ENCODE measurements at places on chromosomes 5 and 9. TPM values are rescaled to one million over a fixed set of nuclear protein-coding genes. Genes with fewer than 3 reads are reported as not detected.
A peak's percentile ranks its signal among the peaks of the same experiment; 100 is the strongest.

The GPRIN1 gene
- total RNA-seq: 1.1 TPM

The FCN2 gene
- total RNA-seq: not detected

The INSL6 gene
- total RNA-seq: not detected

The ADAMTSL1 gene
- 2.2 TPM for total RNA-seq

The EFNA5 gene
- 18.4 TPM for total RNA-seq

The ZNF618 gene
- total RNA-seq: 9.4 TPM

The TMEM174 gene
- total RNA-seq: not detected

DNA sequence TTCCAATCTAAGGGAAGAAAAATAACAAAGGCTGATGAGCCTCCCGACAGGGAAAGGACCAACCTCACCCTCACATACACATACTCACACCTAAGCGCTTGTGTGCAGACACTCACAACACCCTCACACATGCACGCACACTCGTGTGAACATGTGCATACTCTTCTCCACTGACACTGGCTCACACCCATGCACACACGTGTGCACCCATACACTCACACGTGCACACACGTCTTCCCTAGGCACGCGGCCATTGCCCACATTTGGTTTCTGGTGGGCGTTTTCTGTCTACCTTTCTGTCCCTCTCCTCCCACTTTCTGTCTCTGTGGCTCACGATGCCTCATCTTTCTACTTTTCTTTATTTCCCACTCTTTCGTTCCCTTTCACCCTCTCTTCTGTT is 169.7 kb upstream of the MVB12B start:
- DNase-seq: no peak

DNA sequence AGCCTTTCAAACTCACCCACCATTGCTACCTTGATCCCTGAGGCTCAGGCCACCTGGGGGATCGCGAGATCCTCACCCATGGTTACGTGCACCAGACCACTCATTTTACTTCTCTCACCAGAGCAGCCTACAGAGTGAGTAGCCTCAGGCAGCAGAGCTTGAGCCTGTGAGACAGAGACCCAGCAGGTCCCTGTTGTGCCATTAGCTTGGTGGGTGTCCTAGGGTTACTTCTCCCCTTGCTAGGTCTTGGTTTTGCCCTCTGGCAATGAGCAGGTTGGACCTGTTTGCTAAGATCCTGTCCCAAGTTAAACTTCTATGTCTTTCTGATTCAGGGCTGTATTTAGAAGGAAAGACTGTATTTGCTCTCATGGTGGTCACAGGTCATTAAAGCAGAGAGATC is 21.8 kb downstream of the WHRN start:
- DNase-seq: no peak

DNA sequence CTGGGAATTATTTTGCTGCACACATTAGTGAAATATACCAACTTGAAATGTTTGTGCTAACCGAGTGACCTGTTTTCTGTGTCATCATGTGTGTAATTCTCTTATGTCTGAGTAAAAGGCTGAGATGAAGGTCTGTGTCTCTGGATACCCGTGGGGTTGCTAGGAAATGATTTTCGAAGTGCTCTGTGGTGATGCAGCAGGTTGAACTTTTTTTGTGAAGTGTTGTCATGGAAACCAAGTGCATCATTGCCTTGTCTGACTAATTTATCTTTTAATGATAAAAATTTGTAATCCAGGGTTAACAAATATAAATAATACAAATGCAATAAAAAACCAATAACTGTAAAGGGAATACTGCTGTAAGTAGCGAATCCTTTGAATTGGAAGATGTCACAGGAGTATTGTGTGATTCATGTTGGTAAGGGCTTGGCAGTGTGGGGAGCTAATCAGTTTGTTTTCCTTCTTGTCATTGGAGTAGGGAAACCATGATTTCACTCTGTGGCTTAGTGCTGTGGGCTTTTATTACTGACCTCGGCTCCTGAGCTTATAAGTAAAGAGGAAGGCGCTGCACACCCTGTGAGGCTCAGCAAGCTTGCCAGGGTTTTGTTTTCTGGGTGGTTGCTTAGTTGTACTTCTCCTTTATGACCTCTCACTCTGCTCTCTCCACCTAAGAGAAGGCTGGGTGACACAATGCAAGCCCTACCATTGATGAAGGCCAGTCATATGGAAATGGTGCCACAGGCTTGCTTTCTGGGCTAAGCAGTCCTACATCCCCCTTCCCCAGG is 22.3 kb downstream of the PDE8B start:
- DNase-seq: no peak

DNA sequence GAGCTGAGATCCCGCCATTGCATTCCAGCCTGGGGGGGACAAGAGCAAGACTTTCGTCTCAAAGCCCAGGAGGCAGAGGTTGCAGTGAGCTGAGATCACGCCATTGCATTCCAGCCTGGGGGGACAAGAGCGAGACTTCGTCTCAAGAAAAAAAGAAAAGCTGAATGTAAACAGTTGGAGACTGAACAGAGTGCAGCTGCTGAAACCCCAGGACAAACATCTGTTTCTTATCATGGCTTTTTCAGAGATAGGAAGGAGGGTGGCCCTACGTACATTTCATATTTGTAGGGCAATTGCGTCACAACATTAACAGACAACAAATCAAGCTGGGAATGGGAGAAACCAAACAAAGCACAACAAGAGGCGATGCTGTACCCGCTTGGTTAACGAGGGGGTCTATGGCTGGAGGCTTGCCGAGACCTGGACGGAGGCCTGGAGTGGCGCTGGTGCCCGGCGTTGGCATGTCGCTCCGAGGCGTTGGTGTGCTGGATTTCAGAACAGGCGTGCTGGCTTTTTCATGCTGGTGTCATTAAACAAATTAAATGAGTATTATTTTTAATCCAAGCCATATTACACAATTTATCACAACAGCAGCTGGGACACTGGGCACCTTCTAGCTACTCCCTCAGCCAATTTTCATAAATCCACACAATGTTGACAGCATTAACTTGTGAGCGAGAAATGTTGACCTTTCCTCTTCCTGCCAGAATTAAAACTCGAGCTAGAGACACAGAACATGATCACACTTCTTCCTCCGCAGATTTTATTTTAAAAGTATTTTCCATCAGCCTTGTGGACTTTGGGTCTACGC is 76.1 kb downstream of the TLE1 start:
- DNase-seq: peak; percentile 99

DNA sequence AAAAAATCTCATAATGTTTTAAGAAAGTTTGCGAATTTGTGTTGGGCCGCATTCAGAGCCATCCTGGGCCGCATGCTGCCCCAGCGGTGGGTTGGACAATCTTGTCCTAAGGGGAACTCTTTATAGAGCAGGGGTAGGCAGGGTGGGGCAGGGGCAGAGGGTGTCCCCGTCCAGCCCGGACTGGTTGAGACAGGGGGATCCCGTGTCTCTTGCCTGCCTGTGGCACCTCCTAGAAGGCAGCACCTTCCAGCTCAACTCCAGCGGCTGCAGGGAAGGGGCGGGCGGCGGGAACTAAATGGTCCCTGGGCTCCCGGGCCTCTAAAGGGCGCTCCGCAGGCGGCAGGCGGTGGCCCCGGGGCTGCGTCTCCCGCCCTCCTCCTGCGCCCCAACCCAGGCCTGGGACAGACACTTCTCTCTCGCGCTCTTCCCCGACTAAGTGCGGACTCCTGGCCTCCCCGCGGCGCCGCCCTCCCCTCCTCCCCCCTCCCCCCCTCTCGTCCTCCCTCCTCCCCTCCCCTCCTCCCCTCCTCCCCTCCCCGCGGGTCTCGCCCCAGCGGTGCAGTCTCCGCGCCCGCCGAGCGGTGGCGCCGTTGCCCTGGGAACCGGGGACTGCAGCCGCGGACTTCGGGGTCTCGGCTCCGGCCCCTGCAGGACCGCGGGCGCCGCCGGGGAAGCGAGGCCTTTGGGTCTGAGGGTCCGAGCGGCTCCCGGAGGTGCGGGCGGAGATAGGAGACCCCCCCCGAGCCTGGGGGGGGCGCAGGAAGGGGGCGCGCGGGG is 132.6 kb downstream of the MRPL36 start:
- DNase-seq: peak; percentile 88

DNA sequence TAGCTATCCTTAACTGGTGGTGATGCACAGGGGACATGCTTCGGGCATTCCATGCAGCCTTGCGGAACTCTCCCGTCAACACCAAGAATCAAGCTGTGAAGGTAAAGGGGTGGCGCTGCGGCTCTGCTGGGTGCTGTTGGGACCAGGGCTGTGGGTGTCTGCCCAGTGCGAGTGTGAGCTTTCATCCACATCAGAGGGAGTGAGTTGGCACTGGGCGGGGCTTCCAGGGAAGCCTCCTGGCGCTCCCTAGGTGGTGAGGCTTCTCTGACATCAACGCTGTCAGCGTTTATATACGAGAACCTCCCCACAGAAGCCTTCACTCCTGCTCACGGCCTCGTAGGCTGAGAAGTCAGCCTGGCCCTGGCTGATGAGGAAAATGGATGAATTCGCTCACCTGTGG is 11.7 kb downstream of the ARPC5L start:
- DNase-seq: no peak

GRCh38 chr9:120765910-120766425 is 27.2 kb downstream of the FBXW2 start:
- DNase-seq: no peak

- no peak for DNase-seq
Measured at GRCh38 chr9:128152133-128153059, 3.1 kb downstream of the LCN2 start.

DNA sequence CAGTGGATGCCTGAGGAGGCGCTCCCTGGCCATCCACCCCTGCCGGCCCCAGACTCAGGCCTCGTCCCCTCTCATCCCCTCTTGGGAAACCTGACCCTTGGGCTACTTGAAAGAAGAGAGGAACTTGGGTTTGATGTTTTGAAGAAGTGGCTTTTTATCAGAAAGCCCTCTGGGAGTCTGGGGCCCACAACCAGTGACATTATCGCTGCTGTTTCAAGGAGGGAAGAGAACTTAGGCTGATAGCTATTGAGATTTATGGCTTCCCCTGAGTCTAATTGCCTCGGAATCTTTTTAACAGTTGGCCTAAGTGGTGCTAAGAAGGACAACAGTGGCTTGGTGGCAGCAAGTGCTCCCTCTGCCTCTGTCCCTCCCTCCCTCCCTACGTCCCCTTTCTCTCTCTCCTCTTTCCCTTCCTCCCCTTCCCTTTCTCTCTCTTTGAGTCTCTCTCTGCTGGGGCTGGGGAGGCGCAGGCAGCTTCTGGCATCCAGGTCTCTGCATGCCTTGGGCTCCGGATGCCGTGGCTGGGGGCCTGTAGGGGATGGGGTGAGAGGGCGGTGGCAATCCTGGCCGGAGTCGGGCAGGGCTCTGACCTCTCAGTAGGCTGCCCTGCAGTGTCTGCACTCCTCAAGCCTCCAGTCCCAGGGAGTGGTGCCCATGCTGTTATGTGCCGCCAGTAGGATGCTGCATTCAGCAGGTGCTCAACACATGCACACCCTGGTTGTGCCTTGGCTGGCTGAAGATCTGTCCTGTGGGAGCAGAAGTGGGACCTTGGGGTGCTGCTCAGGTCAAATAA is 49.6 kb upstream of the RXRA start:
- no peak for DNase-seq

DNA sequence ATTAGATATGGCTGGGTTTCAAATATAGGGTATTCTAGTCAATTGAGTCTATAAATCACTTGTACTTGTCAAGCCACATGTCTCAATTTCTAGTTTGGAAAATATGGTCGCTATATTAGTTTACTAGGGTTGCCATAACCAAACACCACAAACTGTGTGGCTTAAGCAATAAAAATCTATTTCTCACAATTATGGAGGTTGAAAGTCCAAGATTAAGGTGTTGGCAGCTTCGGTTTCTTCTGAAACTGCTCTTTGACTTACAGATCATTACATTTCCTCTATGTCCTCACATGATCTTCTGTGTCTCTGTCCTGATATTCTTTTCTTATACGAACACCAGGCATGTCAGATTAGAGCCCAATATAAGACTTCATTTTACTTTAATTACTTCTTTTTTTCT is 55.8 kb upstream of the BASP1 start:
- DNase-seq: no peak

- DNase-seq: peak; percentile 78
Measured at GRCh38 chr9:14096258-14096922, 217.6 kb downstream of the NFIB start.

GRCh38 chr9:130451004-130451390 is 6.2 kb downstream of the ASS1 start:
- DNase-seq: no peak

- DNase-seq: no peak
Measured at GRCh38 chr5:132907161-132907560, 33.7 kb downstream of the LEAP2 start.

- no peak for DNase-seq
Measured at GRCh38 chr5:6710070-6710469, 3.2 kb upstream of the TENT4A start.

DNA sequence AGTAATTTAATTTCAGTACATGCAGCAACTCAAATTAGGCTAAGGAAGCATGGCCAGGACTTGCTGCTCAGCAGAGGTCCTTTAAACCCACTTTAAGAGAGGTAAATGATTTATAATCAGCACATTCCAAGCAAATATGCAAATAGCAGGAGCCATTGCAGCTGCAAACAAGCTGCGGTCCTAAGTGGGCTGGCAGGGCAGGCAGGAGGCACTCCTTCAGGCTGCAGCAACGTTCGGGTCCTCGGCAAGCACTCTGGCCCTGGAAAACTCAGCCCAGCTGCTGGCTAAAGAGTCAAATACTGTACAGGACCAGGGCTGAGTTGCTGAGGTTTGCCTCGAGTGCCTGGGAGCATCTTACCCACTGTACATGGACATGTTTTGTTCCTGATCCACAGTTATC is 126.9 kb downstream of the FSTL4 start:
- DNase-seq: peak; percentile 42

DNA sequence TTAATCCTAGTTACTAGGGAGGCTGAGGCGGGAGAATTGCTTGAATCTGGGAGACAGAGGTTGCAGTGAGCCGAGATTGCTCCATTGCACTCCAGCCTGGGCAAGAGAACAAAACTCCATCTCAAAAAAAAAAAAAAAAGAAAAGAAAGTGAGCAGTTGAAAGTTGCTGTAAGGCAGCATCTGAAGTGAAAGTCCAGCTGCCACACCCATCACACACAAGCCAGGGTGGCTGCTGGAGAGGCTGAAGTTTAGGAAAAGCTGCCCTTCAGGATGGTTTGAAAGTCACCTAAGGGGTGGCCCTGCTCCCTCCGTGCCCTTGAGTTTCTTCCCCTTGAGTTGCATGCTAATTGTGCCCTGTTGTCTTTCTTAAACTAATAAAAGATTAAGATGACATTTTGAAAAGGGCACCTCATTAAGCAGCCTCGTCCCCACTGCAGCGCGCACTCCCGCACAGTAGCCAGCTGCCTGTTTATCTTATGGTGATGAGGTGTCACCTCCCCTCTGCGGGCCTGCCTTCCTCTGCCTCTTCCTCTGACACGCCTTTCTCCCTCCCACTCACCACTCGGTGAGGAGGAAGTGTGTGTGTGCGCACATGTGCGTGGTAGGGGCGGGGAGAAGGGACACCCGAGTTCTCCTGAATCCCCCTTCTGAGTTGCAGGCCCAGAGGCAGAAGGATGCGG is 104.2 kb upstream of the PANK3 start:
- DNase-seq: peak; percentile 31

- DNase-seq: peak; percentile 42
Measured at GRCh38 chr5:119355244-119355638, 578 bp upstream of the TNFAIP8 start.

DNA sequence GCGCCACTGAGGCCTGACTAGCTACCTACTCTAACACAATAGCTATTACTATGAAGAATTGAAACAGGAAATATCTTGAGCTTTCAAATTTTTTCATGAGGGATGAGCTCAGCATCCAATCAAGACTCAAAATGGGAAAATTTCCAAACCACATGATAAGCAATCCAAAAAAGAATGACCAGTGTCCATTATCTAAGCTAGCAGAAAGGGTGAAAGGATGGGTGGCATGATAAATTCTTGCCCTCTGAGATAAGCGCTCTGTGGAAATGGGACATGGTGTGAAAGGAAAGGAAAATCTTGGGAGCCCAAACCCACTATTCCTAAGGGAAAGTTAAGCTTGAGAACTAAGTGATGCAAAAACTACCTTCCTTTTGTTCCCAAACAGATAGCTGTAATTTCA is 170.2 kb upstream of the NREP start:
- no peak for DNase-seq

GRCh38 chr5:6376974-6377520 is 1.3 kb downstream of the MED10 start:
- DNase-seq: no peak

Data from lung (tissue), 17 donors.